ENCODE measurements at places on chromosomes 4 and X. TPM values are rescaled to one million over a fixed set of nuclear protein-coding genes. Genes with fewer than 3 reads are reported as not detected.

VGLL1 gene
- 7.8 TPM for total RNA-seq

UGT2B17 gene
- not detected for total RNA-seq

STARD8 gene
- 9.5 TPM for total RNA-seq

MAP9 gene
- 7.5 TPM for total RNA-seq

UGT2A1 gene
- not detected for total RNA-seq

DGKK gene
- under 0.01 TPM for total RNA-seq

DDX60 gene
- 16.7 TPM for total RNA-seq

DSPP gene
- not detected for total RNA-seq

KIT gene
- 0.22 TPM for total RNA-seq

MPP1 gene
- total RNA-seq, result 10.3 TPM

PLAC8 gene
- 8.4 TPM for total RNA-seq

FAM236D gene
- total RNA-seq, result not detected

SCD5 gene
- 6.1 TPM for total RNA-seq

KIF4A gene
- 26.8 TPM for total RNA-seq

ARAF gene
- 31.5 TPM for total RNA-seq

ADRA2C gene
- not detected for total RNA-seq

TLR10 gene
- not detected for total RNA-seq

FGG gene
- not detected for total RNA-seq

TMEM192 gene
- total RNA-seq, result 9.0 TPM

GYPA gene
- total RNA-seq, result not detected

XPNPEP2 gene
- total RNA-seq, result not detected

DCAF4L1 gene
- not detected for total RNA-seq

PAGE2 gene
- total RNA-seq, result not detected

ALB gene
- total RNA-seq, result not detected

ABHD18 gene
- total RNA-seq, result 6.8 TPM

NKX3-2 gene
- total RNA-seq, result not detected

COL4A6 gene
- 2.0 TPM for total RNA-seq

USP17L5 gene
- total RNA-seq, result not detected

UGDH gene
- 60.9 TPM for total RNA-seq

CXCL8 gene
- total RNA-seq, result 24.9 TPM

TRAPPC11 gene
- 15.8 TPM for total RNA-seq

RASSF6 gene
- total RNA-seq, result 5.9 TPM

FAAH2 gene
- 1.2 TPM for total RNA-seq

ASB9 gene
- total RNA-seq, result 9.6 TPM

NKX6-1 gene
- total RNA-seq, result not detected

ANOS1 gene
- total RNA-seq, result 2.3 TPM

STBD1 gene
- total RNA-seq, result 7.8 TPM

FRG2 gene
- total RNA-seq, result not detected

All from epithelial cell of proximal tubule (primary cell).